CD4-positive, alpha-beta T cell treated with Interleukin-15 for 4 hours (primary cell): ENCODE measurements at places on chromosomes 3 and 15.

DNA sequence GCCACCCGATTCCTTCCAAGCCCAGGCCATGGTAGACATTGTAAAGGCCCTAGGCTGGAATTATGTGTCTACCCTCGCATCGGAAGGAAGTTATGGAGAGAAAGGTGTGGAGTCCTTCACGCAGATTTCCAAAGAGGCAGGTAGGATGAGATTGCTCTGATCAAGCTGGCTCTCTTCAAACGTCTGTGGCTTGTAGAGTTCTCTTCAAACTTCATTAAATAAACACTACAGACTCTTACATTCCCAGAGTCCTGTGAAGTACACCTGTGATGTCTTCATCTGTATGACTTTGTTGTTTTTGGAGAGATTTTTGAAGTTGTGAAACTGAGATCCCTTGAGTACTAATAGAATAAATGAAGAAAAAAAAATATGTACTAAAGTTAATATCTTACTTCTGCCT is 285.6 kb downstream of the GRM7 start:
- DNase-seq, result no peak

DNA sequence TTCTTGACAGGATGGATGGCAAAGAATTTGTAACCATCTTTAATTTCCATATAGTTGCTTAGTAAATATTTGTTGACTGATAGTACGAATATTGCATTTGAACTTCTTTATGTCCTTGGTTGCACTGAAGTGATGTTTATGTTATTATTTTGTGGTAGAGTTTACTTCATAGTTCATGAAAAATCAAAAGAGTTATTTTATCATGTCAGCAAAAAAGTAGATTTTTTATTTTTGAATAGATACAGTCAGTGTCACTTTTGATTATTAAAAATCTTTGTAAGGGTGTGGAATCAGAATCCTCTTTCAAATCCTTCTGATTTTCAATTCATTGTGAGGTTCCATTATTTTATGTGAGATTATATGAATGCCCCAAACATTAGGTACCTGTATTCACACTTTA is 35.0 kb downstream of the FILIP1L start:
- DNase-seq, result no peak

GRCh38 chr3:9715136-9715535 is 11.5 kb downstream of the CPNE9 start:
- DNase-seq, result no peak

GRCh38 chr3:43273416-43273815 is 12.9 kb upstream of the SNRK start:
- DNase-seq, result no peak

- no peak for DNase-seq
These were observed 15.6 kb downstream of the LRRK1 start for GRCh38 chr15:100934726-100935125.

DNA sequence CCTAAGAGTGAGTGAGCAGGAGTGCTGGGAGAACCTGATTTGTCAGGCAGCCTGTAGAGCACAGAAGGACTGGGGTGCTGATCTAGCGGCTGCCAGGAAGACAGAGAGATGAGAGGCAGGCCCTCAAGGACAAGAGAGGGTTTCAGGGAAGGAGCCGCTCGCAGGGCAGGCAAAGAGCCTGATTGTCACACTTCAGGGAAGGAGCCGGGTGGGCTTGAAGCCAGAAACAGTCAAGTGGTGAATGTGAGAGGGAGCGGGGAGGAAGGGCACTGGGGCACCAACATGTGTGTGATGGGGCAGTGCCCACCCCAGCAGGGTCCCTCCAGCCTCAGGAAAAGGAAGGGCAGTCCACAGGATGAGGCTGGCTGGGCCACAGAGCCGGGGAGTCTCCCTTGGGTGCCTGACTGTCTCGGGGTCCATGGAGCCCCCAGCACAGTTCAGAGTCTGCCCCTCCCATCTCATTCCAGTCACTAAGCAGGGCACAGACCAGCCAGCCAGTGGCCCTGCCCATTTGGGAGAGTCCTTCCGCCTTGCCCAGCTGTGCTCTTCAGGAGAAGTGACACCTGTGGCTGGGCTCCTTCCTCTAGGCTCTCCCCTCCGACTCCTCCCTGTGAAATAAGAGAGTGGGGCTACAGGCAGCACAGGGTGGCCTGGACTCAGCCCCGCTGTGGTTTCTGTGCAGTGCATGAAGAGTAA is 148.6 kb downstream of the RAB11A start:
- no peak for DNase-seq

DNA sequence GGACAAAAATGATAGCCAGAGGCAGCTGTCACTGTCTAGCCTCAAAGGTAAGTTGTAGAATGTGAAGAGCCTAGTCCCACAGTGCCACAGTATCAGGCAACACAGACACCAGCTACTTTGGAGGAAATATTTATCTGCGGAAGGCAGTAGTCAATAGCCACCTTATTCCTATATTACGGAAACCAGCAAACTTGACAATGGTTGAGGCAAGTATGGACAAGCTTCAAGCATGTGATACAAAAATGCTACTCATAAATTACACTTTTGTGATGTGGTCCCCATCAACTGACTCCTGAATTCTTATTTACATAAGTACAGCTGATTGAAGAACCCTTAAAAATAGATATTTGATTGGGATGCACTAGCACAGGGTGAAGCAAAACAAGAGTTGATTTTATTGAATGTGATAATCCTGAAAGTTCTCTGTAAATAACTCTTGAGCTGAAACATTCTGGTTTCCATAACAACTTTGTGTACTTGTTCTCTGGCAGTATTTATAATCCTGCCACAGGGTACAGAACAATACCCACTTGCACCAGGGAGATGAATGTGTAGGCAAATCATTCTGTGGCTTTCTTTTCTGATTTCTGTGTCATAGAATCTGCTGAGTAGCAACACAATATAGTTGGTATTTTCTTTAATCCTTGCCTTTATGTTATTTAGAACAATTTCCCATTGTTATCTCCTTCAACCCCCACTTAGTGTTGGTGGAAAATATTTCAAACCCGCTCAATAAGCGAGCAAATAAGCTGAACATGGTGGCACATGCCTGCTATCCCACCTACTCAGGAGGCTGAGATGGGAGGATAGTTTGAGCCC is at the start of gene ANKUB1:
TSS of gene ANKUB1 (minus strand) at position 103 of the 819 bp plus-strand sequence. CDS start 188 bp downstream, outside the sequence.
- no peak for DNase-seq

- no peak for DNase-seq
These were observed 65.5 kb downstream of the MEF2A start for GRCh38 chr15:99631255-99631654.

DNA sequence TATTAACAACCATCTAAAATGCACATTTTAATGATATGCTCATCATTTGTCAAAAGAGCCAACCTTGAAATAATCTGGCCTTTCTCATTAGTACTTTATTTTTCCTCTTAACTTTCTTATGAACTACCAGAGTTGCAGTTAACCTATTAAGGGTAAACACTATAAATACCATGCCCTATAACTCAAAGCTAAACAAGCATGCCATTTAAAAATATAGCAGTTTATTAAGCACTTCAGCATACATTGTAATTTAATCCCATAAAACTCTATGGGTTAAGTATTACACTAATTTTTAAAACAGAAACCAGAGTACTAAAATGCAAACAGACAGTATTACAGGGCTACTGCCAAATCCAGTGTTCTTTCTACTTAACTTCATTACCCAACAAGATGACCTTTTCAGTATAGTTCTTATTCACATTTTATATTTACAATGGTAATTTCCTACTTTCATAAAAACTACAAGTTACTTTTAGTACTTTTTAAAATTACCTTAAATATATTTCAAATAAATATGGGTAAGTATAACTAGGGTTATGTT is 11.8 kb downstream of the NPTN start:
- no peak for DNase-seq

DNA sequence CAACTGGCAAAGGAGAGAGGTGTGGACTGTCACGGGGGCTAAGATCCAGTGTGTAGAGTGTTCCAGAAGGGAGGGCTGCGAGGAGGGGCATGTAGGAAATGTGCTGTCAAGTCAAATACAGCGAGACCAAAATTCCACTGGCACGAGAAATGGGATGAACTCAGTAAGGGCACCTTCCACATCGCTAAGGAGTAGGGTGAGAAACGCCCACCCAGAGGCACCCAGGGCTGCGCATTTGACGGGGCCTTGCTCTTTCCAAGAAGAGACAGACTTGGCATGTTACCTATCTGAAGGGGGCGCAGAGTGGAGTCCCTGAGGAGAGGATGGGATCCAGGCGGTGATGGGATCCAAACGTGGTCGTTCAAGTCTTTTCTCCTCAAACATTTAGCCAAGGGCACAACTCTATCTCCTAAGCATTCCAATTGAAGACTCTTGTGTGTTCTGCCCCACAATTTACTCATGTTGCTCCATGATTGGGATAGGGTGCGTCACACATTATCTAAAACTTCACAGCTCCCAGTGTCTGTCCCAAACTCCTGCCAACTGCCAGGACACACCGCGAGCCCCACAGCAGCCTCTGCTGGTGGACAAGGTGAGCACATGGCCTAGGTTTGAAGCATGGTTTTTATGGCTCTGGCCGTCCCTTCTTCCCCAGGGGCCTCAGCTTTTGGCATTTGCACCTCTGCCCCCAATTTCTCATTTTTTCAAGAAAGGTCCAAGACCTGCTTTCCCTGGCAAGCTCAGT is 7.6 kb downstream of the SELENOS start:
- no peak for DNase-seq

DNA sequence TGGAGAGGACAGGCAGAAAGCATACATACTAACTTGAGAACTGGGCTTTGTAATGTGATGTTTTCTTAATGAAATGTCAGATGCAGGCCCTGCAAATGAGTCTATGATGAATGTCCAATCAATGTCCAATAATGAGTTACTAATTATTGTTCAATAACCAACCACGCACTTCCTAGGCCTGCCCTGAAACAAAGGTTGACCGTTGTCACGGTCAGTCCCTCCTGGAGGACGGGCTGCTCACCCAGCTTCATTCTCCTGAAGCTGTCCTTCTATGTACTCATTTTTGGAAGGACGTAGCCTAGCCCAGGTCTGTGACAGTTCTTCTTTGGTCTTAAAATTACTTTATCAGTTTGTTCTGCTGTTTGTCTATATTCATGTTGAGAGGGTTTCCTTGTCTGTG is 8.3 kb upstream of the PDIA5 start:
- DNase-seq, result no peak

DNA sequence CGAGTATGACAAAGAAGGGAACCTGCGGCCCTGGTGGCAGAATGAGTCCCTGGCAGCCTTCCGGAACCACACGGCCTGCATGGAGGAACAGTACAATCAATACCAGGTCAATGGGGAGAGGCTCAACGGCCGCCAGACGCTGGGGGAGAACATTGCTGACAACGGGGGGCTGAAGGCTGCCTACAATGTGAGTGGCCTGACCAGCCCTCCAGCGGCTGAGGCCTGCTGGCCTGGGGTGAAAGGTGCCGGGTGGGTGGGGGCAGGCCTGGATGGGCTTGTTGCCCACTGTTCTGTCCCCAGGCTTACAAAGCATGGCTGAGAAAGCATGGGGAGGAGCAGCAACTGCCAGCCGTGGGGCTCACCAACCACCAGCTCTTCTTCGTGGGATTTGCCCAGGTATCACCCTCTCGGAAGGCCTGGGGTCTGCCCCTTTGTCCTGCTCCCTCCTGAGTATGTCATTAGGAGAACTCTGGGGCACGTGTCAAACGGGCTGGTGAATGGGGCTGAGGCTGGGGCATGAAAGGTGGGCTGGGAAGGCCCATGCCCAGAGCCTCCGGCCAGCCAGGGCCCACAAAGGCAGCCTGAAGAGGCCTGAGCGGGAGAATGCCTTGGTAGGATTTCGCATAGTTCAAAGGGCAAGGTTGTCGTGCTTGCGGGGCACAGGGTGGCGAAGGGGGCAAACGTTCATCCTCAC is 7.8 kb upstream of the PSMD2 start:
- DNase-seq, result no peak

DNA sequence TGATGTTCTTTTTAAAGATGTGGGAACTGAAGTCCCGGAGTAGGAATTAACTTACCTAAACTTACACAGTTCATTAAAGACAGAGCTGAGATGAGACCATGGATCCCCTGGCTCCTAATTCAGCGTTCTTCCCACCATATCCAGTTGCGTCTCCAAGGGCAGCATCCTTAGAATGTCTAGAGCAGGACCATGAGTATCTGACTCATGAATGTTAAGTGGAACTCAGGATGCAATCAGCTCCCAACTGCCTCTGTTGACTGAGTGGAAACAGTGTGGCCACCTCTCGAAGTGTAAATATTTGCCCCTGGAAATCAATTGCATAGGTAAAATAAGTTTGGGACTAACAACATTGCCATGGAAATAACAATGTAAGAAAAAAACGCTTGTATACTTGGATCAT is 2.5 kb downstream of the SNTN start:
- no peak for DNase-seq

DNA sequence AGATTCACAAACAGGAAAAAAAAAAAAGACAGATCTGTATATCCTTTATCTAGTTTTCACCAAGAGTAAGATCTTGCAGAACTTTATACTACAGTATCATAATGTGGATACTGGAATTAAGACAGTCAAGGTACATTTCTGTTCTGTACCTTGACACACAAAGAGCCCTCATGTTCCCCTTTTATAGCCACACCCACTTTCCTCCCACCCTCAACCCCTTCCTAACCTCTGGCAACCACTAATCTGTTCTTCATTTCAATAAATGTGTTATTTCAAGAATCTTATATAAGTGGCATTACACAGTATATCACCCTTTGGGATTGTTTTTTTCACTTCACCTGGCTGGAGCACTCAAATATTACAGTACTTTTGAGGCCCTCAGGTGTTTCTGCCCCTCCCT is 3.6 kb upstream of the RAB6B start:
- DNase-seq, result no peak

DNA sequence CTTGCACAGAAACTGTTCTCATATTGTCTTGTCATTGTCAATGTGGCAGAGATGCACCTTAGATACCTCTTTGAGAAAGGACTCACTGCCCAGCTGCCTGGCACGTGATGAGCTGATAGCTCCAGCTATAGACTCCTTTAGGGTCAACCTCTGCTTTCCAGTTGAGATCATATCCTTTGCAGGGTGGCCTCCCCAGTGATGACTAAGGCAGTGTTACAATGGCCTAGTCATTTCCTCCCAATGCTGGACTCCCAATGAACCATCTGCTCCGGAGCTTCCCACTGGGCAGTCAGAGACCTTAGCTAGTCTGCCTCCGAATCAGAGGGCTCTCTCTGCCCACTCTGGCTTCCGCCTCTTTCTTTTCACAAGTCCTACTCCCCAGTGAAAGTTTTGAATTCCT is 79.5 kb downstream of the CHRD start:
- no peak for DNase-seq

DNA sequence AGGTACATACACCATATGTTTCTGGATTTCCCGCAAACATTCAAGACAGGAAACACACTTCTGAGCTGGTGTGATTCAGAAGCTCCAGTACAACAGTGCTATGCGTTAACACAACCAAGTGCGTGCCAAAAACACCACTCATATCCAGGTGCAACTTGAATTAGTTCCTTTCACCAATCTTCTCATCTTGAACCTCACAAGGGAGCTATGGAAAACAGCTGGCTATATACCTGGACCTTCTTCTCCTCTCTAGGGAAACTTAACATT is 31.3 kb downstream of the SUSD5 start:
- DNase-seq, result no peak
